ENCODE measurements at places on chromosomes 4 and X.

DNA sequence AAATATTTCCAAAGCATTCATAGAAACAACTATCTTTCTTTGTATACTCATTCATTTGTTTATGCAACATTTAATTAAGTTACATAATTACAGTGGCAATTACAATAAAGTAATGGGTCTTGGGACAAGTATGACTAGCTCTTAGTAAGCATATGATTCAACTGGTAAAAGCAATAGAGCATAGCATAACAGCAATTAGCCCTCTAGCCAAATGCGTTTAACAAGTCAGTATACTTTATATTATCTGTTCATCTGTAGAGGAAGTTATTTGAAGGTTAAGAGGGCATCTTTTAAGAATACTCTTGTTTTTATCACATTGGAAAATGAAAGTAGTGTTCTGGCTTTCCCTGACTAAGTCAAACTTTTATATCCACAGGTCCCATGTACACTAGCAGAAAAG is 198.1 kb upstream of the UGT8 start:
- peak; percentile 8 for DNase-seq

DNA sequence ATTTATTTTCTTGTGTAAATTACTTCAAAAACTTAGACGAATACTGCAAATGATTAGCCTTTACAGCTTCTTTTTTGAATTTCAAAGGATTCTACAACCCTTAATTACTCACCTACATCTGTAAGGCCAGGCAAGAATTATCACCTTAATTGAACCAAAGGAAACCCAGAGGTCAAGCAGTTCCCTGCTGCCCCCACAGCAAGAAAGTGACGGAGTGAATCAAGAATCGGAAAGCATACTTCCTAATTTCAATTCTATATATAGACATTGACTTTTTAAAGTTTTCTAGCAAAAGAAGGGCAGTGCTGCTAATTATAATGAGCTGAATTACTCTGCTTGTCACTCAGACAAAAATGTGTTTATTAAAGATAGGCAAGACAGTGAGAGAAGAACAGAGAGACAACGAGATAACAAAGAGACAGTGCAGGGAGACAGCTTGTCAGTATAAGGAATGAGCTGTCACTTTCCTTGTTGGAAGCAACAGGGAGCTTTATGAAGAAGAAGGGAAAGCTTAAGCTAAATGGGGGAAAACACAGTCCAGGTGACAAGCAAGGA is 47.5 kb upstream of the SPANXN4 start:
- DNase-seq = no peak

- DNase-seq = no peak
Observed at GRCh38 chrX:132461886-132462285, 27.0 kb downstream of the MBNL3 start.

DNA sequence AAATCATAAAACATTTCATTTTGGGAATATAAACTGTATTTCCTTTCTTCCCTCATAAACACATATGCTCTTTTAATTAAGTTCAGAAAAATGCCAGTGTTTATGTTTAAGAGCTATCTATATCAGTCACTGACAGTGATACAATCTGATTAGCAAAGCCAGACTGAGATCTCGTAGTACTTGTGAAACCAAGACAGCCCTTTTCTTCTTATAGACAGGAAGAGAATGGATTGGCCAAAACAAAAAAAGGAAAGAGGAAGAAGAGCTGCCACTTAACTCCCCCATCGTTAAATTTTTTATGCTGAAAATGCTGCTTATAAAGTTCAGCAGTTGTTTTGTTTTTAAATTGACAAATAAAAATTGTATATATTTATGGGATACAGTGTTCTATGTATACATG is 87.4 kb downstream of the PLAC1 start:
- DNase-seq = no peak

GRCh38 chrX:19072372-19072771 is 49.9 kb downstream of the ADGRG2 start:
- no peak for DNase-seq

DNA sequence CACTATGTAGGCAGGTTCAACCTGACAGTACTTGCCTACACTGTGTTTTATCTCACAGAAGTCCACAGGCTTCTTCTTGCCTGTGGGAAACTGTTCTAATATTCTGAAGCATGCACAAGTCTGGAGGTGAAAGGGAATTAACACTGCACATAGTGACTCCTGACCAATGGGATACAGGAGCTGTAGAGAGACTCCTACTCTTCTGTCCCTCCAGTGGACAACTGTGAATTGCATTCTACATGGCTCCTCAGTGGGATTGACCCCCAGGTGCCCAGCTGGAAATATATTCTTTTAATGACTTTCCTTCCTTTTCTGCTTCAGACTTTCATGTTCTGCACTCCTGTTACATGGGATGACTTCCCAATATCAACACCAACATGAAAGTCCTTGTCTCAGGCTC is 8.2 kb upstream of the YIPF6 start:
- no peak for DNase-seq

DNA sequence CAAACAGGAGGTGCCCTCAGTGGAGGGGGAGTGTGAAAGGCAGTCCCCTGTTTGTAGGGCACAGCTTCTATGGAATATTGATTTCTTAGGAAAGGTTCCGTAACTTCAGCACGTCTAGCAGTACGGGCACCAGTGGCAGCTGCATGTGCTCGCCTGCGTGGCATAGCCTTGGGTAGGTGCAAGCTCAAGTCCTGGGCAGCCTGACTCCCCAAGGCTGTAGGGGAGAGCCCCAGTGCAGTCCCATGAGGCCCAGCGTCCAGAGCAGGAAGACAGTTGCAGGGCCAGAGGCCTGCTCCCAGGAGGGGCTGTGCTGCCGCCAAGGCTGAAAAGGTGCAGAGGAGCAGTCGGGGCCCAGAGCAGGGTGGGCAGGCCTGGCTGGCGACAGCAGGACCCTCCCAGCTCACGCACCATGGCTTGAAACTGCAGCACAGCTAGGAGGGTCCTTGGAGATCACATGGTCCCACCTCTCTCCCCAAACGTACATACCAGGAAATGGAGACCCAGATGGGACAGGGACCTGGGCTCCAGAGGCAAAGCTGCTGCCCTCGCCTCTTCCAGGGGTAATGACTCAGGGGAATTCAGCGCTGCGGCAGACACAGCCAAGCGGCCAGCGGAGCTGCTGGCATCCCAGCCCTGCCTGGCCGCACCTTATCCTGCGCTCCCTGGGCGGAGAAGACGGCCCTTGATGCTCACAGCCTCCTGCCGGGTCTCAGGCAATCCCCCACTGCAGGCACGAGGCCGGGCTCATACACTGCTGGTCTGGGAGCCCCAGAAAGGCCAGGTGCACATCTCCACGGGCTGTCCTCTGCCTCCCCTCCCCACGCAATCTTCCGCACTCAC is 6.0 kb upstream of the DUSP9 start:
- no peak for DNase-seq

GRCh38 chr4:32196950-32197688 is 1477.0 kb downstream of the PCDH7 start:
- no peak for DNase-seq

DNA sequence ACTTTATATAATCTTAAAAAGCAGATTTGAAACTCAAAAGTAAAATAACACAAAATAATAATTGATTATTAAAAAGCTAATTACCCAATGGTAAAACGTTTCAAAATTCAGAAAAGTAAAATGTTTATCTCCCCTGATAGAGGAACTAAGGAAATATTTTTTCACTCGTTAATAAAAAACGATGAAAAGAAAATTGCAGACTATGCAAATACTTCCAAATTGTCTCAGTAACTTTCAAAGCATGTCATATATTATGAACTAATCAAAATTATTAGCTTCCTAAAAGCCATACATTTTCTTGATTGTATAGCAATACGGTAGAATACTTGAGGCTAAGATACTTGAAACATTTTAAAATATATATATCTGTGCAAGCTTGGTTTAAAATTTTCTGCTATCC is 366.3 kb downstream of the TLL1 start:
- DNase-seq = no peak

- DNase-seq = no peak
Observed at GRCh38 chr4:180205276-180205675, 2037.9 kb upstream of the TENM3 start.

DNA sequence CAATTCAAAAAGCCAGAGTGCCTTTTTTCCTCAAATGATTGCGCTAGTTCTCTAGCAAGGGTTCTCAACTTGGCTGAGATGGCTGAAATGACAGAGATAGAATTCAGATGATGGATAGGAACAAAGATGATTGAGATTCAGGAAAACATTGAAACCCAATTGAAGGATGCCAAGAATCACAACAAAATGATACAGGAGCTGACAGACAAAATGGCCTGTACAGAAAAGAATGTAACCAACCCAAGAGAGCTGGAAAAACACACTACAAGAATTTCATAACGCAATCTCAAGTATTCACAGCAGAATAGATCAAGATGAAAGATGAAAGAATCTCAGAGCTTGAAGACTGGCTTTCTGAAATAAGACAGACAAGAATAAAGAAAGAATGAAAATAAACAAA is 51.7 kb upstream of the MMAA start:
- DNase-seq = no peak

DNA sequence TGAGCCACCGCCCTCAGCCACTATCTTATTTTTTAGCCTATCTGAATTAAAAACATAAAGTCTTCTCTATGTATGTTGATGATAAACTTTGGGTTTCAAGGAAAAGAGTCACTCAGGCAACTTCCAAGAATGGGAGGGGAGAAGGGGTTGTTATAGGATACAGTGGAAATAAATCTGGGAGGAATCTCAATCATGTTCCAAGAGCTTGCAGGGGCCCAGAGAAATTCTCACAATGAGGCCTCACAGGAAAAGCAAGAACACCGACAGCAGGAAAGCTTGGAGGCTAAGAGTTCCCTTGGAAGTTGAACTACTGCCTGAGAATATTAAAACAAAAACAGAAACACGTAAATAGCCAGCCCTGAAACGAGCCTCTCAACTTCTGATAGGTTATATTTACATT is 384.6 kb upstream of the IGFBP7 start:
- no peak for DNase-seq

GRCh38 chr4:48178931-48179330 is 44.9 kb upstream of the TXK start:
- no peak for DNase-seq

DNA sequence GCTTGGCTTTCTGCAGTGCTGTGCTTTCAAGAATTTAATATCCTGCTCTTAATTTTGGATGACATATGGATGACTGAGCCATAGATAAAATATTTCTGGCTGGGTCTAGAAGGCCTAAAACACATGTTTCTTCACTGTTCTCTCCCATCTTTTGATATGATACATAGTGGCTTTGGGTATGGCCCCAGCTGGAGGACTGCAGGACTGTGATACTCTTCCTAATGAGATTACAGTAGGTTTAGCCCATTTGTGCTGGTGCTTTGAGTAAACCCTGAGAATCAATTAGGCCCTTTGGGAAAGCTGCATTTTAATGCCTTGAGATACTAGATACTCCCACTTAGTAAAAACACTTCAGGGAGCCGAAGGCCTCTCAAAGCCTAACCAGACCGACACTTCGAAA is 38.0 kb downstream of the KIT start:
- DNase-seq = no peak

- DNase-seq = no peak
Observed at GRCh38 chr4:16442296-16442695, 216.0 kb upstream of the TAPT1 start.

- no peak for DNase-seq
Observed at GRCh38 chr4:38780833-38781484, 1.8 kb downstream of the TLR10 start.

GRCh38 chrX:110025395-110025794 is 22.5 kb downstream of the TMEM164 start:
- DNase-seq = no peak

DNA sequence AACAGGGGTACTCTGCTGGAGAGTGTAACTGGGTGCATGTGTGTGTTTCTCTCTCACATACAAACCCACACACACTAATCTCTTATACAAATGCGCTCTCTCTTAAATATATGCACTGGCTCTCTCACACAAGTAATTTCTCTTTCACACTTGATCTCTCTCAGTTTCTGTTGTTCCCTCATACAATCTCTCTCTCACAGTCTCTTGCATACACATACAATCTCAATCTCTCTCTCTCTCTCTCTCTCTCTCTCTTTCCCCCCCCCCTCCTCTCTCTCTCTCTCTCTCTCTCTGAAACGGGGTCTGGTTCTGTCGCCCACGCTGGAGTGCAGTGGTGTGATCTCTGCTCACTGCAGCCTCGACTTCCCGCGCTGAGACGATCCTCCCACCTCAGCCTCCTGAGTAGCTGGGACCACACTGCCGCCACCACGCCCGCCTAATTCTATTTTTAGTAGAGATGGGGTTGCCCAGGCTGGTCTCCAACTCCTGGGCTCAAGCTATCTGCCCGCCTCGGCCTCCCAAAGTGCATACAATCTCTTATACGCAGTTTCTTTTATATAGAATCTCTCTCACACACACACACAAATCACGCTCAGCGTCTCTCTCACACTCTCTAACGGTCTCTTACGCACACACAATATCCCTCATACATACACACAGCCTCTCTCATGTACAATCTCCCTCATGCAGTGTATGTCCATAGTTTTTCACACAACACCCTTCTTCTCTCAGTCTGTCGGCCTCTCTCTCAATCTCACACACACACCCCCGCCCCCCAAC is 518 bp upstream of the FAM241A start:
- DNase-seq = no peak

DNA sequence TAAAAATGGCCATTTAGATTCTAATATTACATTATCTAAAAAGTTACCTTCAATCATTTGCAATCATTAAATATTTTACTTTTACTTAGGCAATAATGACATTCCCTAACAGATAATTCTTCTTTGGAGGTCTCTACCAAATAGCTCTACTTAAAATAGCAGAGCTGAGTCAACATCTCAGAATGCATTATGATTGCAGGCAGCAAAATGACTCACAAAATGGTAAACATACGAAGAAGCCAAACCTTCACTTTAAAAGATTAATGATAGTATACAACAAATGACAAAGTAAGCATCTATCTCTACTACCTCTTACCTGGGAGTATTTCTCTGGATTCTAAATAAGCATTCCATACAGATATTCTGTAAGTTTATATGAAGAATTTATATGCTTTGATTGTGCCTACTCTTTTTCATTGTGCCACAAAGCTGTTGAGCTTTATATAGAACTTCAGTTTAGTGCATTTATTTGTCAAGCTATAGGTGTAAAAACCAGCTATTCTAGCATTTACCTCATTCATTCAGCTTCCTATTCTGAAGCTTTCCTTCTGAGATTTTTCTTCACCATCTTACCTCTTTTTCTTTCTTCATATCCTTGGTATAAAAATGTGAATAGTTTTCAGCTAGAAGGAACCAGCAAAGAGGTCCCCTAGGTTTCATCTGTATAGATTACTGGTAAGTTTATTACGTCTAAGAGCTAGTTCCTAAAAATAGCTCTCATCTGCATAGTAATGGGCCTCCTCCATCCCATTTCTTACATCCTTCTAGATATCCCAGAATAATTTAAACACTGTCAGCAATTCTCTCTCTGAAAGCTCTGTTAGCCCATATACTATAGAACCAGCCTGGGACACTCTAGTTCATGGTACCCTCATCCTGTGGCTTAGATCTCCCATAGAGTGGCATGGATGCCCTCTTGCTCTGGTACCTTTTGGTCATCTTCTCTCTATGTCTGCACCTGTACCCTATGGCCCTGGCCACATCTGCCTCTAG is 17.2 kb upstream of the SPCS3 start:
- no peak for DNase-seq

- DNase-seq = no peak
Observed at GRCh38 chrX:71545364-71545763, 12.5 kb downstream of the OGT start.

All from NCI-H526 treated with DMSO at 0.1 percent for 48 hours (cell line).